Muscle of back (tissue), 13 donors: ENCODE measurements at places on chromosomes 6 and 20.

- peak; percentile 26 for DNase-seq
These were observed 35.4 kb downstream of the SLC16A10 start for GRCh38 chr6:111122458-111123286.

GRCh38 chr20:46814366-46815232, 80.0 kb upstream of the EYA2 start:
- peak; percentile 77 for DNase-seq

GRCh38 chr6:43671801-43672690, 15.5 kb downstream of the MRPS18A start:
- DNase-seq = no peak

GRCh38 chr6:36720251-36721141, 22.9 kb downstream of the RAB44 start:
- no peak for DNase-seq

DNA sequence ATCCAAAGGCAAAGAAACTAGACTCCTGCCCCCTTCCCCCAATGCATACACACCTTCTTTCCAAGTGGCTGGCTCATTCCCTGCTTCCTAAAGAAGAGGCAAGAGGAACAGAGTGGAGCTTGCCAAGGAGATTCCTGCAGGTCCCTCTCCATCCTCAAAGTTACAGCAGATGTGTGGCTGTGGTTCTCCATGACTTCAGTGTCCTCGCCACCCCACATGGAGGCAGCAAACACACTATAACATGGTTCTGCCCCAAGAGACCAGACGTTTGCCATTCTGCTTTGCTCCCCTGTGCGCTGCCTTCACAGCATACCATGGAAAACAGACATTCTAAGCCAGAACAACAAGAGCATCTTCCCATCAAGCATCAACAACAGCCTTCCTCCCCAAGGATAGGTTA, 84.4 kb downstream of the BACH2 start:
- peak; percentile 46 for DNase-seq

DNA sequence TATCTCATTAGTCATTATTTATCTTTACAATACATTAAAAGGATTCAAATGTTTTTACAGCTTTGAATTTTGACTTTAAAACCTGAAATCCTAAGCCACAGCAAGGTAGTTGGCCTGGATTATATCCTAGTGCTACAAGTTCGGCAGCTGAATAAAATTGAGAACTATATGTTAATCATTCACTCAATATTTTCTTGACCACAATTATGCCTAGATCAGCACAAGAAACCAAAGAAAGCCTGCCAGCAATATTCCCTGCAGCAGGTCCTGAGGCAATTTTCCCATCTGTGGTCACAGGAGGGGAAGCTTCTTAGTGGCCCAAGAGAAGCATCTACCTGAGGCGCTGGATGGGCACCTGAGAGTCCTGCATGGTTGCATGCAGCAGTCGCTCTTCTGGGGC, 183.5 kb downstream of the GMDS start:
- no peak for DNase-seq

GRCh38 chr6:168637834-168638233, 196.8 kb downstream of the SMOC2 start:
- no peak for DNase-seq

DNA sequence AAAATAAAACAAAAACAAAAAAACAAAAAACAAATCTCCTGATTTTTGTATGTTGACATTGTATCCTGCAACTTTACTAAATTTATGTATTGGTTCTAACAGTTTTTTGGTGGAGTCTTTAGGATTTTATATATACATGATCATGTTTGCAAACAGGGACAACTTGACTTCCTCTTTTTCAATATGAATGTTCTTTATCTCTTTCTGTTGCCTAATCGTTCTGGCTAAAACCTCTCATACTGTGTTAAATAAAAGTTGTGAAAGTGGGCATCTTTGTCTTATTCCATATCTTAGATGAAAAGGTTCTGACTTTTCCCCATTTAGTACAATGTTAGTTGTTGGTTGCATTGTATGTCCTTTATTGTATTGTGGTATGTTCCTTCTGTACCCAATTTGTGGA, 261.7 kb upstream of the NOX3 start:
- no peak for DNase-seq

DNA sequence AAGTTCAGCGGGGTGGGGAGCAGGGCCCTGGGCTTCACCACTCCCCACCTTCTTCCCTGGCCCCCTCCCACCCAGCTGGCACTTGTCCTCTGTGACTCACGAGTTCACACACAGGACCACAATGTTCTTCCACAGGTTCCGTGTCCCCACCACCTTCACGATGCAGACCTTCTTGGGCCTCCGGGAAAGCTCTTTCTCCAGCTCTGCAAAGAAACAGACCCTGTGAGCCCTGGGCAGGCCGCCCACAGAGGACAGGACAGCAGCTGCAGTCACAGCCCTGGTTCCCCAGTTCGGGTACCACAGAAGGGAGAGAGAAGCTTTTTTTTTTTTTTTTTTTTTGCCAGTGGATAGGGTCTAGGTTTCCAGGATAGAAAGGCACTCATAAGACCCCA, 30.9 kb downstream of the PSMG4 start:
- DNase-seq = no peak

DNA sequence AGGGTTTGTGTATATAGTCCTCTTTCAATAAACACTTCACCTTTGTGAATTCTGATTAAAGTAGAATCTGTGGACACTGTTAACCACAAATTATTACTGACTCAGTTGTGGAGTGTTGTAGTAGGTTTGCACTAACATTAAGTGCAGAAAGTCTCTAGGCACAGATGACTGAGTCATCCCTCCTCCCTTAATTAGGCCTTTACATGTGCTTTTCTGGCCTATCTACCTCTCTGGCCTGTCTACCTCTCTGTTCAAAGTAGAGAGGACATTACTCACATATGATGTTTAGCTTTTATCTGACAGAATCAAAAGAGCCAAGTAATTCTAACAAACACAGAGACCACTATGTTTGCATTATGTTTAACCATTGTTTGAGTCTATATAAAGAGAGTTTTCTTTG, 783.0 kb downstream of the TENT5A start:
- no peak for DNase-seq

- no peak for DNase-seq
These were observed 13.3 kb downstream of the ELOVL5 start for GRCh38 chr6:53335224-53335994.

DNA sequence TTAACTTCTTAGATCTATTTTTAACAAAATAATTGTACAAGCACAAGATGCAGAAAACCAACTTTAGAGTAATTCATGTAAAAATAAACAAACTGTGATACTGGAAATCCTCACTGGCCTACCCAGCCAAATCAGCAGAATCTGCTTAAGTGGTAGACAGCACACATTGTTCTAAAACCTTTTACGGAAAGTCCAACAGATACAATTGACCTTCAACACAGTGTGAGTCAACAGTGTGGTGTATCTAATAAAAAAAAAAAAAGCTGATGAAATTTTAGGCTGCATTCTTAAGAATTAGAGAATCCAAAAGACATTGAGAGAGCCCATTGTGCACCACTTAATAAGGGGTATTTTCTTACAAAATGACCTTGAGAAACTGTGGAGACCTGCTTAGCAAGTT, 174.5 kb downstream of the COL21A1 start:
- DNase-seq = no peak

GRCh38 chr6:49646130-49646824, 9.6 kb upstream of the RHAG start:
- DNase-seq = no peak

DNA sequence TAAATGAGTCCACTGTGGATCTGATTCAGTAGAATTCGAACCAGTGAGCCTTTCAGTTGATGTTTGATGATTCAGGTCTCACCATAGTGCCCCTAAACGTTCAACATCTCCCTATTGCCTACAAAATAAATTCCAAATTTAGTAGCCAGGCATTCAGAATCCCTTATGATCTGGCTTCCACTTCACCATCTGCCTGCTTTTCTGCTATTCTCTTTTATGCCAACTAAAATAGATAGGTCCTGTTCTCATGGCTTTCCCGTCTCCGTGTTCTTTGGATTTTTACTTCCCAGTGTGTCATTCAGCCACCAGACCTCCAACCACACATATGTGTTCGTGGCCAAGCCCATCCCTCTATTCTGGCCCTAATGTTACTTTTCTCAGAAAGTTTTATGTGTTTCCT, 410.4 kb downstream of the LMBRD1 start:
- no peak for DNase-seq

DNA sequence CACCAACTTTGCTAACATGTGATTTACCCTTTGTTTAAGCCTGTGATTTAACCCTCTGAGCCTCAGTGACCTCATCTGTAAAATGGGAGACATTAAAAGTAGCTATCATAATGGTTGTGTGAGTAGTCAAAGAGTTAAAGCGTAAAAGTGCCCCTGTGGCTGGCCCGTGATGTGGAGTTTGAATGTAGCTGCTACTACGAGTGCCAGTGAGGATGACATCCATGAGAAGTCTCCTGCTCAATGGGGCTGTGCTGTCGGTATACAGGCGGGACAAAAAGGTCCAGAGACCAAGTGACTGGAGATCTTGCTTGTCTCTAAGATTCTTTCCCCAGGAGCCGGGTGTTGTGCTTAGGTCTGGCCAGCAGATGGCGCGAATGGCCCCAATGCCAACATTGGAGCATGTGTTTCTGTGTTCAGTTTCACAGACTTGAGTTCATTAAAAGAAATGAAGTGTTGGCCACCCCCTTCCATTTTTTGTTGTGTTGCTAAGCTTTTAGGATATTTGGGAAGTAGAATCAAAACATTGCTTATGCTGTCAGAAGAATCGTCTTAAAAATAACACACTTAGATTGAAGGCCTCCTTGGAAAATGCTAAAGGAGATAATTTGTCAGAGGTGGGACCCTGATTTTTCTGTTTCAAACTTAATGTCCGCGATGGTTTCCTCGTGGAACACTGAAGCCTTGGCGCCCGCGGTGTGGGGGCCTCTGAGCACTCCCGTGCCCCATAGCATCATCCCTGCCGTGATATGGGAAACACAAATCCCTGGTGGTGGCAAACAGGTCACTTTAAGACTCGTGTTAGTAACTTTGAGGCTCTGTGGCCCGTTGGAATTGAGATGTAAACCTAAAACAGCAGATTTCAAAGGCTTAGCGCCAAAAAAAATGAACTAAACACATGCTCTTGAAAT, 9.3 kb upstream of the RBM38 start:
- peak; percentile 86 for DNase-seq

GRCh38 chr6:105051941-105052471, 95.1 kb downstream of the LIN28B start:
- no peak for DNase-seq

DNA sequence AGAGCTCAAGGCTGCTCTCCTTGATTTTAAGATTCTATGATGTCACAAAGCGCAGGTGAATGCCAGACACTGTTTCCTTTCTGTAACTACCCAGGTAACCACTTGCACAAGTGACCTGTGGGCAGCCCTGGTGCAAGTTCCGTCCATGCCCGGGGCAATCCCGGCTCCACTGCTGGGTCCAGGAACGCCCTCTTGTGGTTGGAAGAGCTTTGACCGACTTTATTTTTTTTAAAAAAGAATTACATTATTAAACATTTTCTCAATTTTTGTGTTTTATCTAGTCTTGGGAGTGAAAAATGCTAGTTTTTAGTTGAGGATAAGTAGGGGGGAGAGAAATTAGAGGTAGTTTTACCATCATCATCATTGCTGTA, 695.2 kb downstream of the QKI start:
- no peak for DNase-seq

GRCh38 chr20:44392776-44393607, 37.5 kb downstream of the HNF4A start:
- DNase-seq = no peak

DNA sequence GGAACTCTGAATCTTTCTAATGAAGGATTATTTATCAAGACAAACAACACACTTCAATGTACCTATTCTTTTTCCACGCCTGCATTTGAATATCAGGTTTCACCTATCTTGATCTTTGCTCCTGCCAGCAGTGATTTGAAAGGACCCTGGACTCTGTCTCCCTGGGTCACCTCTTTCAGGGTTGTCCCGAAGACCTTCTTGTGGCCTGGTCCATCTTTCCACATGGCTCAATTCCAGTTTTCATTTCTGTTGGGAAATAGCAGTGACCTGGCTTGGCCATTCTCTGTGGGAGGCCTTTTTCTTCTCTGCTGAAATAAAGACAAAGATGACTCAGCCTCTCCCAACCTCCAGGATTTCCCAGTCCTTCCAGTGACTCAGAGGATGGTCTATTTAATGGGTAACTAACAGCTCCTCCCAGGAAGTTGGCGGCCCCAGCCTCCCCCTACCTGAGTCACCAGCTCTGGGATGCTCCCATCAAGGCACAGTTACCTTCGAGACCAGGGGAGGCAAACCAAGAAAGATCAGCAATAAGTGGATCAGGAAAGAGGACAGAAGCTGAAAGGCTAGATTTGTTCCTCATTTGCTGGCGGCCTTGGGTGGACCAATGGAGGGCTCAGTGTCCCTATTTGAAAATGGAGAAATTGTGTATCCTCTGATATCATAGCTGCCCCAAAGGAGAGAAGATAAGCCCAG, 120.2 kb upstream of the RNF24 start:
- DNase-seq = no peak

- no peak for DNase-seq
These were observed 119.0 kb upstream of the RPS6KA2 start for GRCh38 chr6:166745801-166746668.

- no peak for DNase-seq
These were observed 532.8 kb downstream of the GRIK2 start for GRCh38 chr6:101926149-101926925.

- DNase-seq = no peak
These were observed 33.0 kb upstream of the PTCHD4 start for GRCh38 chr6:48144021-48144420.

DNA sequence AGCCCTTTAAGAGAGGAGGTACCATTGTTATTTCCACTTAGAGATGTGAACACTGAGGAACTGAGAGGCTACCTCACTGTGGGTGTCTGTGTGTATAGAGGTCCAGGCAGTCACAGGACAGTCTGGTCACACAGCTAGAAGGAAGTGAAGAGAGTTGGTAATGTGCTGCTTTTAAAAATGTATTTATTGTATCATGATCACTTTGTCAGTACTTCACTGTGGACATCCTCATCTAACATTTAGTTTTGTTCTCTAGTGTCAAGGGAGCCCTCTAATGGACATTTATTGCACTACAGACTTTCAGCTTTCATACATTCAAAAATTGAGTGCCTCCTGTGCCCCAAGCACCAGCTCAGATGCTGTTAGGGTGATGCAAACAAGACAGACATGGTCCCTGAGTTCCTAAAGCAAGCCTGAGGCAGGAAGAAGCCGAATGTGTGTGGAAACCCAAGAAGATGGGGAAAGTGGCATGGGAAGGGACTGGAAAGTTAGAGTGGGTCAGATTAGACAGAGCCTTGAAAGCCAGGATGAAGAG, 123.0 kb downstream of the SLC16A10 start:
- DNase-seq = peak; percentile 54

DNA sequence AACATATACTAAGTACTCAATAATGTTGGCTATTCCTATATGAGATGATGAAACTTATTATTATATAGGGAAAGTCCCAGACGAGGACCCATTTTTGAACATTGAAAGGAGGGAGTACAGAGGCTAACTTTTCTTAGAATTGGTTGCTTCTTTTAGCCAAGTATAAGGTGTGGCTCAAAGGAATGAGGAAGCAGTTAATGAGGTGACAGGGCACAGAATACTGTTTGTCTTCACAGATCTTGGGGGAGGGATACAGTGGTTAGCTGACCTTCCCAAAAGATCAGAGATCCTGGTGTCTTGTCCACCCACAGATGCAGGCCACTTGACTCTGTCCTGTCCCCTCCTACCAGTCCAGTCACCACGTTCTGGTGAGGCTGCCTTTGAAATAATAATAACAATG, 67.8 kb upstream of the EPB41L1 start:
- no peak for DNase-seq
